Pancreas (tissue), 10 donors: ENCODE measurements at places on chromosomes 4 and X. TPM values are rescaled to one million over a fixed set of nuclear protein-coding genes. Genes with fewer than 3 reads are reported as not detected.

Gene ZGRF1
- total RNA-seq, result 1.5 TPM

- no peak overlapping the region for H3K27ac ChIP-seq
- H3K36me3 ChIP-seq, result no peaks in the 10 kb centered on the region
- no peaks in the 10 kb centered on the region for H3K4me1 ChIP-seq
- no peak for DNase-seq
- no peaks in the 10 kb centered on the region for H3K27me3 ChIP-seq
Measured at GRCh38 chrX:38142610-38143009, 78.1 kb downstream of the SRPX start.

DNA sequence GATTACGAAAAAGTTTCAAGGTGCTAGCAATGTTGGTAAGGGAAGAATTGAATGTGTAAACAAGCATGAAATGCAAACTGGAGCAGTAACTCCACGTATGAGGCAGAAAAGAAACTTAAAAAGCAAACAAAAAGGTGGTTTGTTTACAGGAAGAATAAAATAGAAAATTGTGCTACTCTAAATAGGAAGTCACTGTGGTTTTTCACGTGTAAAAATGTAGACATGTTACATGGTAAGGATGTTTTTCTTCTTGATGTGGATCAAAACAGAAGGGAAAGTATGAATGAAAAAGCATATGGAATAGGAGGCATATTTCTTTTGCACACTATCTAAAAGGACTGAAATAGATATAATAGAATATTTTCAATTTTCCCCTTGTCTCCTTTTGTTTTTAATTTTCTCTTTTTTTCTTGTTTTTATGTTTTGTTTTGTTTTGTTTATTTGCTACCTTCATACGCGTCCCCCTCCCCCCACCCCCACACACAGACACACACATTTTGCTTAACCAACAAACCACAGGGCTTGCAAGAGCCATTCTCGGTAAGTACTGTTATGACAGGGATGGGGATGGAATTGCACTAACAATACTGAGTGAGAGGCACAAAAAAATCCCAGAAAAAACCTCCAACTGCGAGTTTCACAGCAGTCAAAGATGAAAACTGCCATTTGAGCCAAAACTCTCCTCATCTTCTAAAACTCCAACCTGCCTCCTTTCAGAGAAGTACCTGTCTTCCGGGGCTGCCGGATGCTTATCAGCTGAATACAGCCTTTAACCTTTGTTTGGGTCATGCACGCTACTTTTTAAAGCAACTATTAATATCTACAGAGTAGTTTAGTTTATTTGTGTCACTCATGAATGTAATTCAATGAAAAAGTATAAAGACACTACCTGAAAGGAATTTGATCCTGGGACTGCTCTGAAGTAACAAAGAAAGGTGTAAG lies 135.8 kb downstream of the IL15 start:
- no peaks in the 10 kb centered on the region for H3K27me3 ChIP-seq
- no peak overlapping the region for H3K27ac ChIP-seq
- DNase-seq, result no peak
- H3K36me3 ChIP-seq, result no peaks in the 10 kb centered on the region

DNA sequence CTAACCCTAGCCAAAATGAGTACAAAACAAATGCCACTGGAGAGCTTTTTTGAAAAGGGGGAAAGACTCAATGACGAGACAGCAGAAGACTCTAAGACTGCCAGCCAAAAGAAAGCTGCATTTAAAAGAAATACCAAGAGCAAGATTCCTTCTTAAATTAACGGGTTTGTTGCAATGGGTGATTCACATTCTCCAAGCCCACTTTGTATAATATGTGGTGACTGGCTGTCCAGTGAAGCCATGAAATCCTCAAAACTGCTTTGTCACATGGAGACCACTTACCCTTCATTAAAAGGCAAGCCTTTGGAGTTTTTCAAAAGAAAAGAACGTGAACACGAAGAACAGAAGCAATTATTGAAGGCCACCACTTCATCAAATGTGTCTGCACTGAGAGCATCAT lies 68.2 kb downstream of the MRPL1 start:
- no peak overlapping the region for H3K27ac ChIP-seq
- H3K27me3 ChIP-seq, result no peaks in the 10 kb centered on the region
- H3K4me3 ChIP-seq, result no peak overlapping the region
- DNase-seq, result no peak
- H3K36me3 ChIP-seq, result peaks cover 4% of the 10 kb centered on the region
- H3K4me1 ChIP-seq, result peaks cover 12% of the 10 kb centered on the region

DNA sequence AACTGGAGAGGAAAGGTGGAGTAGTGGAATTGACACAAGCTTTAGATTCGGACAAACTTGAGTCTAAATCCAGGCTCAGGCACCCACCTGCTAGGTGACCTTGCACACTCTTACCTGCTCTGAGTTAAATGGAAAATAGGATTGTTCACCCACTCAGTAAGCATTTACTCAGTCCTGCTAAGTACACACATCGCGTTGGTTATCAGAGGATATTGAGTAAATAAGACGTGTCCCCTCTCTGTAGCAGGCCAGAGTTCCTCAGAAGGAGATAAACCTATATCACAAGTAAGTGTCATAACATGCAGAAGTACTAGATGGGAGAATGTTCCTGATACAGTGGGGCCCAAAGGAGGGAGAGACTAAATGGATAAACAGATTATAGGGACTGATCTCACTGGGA lies 117.7 kb downstream of the SMIM20 start:
- no peaks in the 10 kb centered on the region for H3K27me3 ChIP-seq
- H3K27ac ChIP-seq, result no peak overlapping the region
- no peaks in the 10 kb centered on the region for H3K36me3 ChIP-seq
- no peak for DNase-seq

- H3K4me1 ChIP-seq, result no peaks in the 10 kb centered on the region
- H3K27ac ChIP-seq, result no peak overlapping the region
- no peaks in the 10 kb centered on the region for H3K36me3 ChIP-seq
- DNase-seq, result no peak
- no peak overlapping the region for H3K4me3 ChIP-seq
- no peaks in the 10 kb centered on the region for H3K27me3 ChIP-seq
Measured at GRCh38 chr4:78518561-78518960, 33.0 kb upstream of the ANXA3 start.

GRCh38 chr4:53490965-53491622 lies 100.2 kb downstream of the LNX1 start:
- DNase-seq, result peak; percentile 29
- H3K27ac ChIP-seq, result no peak overlapping the region
- no peaks in the 10 kb centered on the region for H3K27me3 ChIP-seq
- no peak overlapping the region for H3K4me3 ChIP-seq
- peaks cover 11% of the 10 kb centered on the region for H3K4me1 ChIP-seq

Gene UGT2A1
- not detected for total RNA-seq

DNA sequence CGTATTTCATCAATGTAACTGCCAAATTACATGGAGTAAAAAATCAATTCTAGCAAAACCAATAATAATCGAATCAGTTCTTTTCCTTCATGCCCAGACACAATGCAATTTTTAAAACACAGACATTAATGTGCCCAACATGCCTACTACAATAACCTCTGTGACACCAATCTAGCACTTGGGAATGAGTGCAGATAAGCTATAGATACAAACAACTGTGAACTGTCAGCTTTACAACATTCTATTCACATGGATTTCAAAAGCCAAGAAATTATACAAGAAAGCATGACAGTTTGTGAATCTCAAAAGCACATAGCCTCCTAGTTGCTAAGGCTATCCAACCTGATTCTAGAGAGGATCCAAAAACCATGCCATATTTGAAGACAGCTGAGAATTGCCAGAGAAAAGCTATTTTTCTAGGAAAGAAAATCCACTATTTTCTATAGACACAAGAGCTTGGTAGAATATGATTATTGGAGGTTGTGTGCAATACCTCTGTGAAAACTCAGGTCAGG lies 80.6 kb downstream of the COMMD8 start:
- peaks cover 4% of the 10 kb centered on the region for H3K27me3 ChIP-seq
- H3K36me3 ChIP-seq, result no peaks in the 10 kb centered on the region
- no peaks in the 10 kb centered on the region for H3K4me1 ChIP-seq
- no peak for DNase-seq
- no peak overlapping the region for H3K27ac ChIP-seq

Gene UNC5C
- 0.16 TPM for total RNA-seq

Gene IGSF1
- 1.4 TPM for total RNA-seq

Gene CORIN
- 0.23 TPM for total RNA-seq

GRCh38 chrX:115018944-115019343 lies 1.5 kb upstream of the IL13RA2 start:
- no peak for DNase-seq
- no peaks in the 10 kb centered on the region for H3K27me3 ChIP-seq
- no peak overlapping the region for H3K27ac ChIP-seq
- H3K4me1 ChIP-seq, result no peaks in the 10 kb centered on the region
- no peak overlapping the region for H3K4me3 ChIP-seq
